Daoy (cell line): ENCODE measurements at places on chromosomes 12 and 14. TPM values are rescaled to one million over a fixed set of nuclear protein-coding genes. Genes with fewer than 3 reads are reported as not detected.

DNA sequence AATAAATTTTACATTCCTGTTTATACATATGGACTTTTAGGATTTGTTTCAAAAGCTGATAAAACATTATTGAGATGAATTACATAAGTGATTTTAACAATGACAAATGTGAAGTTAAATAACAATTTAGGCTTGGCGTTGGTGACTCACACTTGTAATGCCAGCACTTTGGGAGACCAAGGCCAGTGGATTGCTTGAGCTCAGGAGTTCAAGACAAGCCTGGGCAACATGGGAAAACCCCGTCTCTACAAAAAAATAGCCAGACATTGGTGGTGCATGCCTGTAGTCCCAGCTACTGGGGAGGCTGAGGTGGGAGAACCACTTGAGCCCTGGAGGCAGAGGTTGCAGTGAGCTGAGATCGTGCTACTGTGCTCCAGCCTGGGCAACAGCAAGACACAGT, 7.4 kb downstream of the ACOT2 start:
- DNase-seq: peak; percentile 55

Gene TMPRSS12
- total RNA-seq: not detected in 2 replicates

Gene LMO3
- 0.33 and 1.1 TPM in 2 replicates for total RNA-seq

DNA sequence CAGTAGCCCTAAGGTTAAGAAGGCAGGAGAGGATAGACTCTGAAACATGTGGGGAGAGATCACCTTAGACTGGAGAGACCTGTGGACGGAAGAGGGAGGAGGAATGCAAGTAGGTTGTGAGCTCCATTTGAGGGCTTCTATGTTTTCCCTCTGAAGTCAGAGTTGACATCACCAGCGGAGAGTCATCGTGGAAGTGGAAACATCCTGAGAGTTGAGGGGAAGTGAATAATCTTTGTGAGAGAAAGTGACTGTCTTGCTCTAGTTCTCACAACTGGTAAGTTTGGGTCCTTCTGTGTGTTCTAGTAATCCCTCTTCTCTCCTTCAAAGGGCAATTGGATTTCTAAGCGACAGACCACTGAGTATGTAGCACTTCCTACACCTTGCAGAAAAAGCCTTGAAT, 103.6 kb upstream of the CCND2 start:
- DNase-seq: no peak

- DNase-seq: peak; percentile 50
Observed at GRCh38 chr14:77498120-77498979, at the start of gene ISM2. ISM2 (minus strand) TSS chr14:77498816; CDS start chr14:77498793, 23 bp downstream.

Gene PLA2G1B
- total RNA-seq: not detected in 2 replicates

Gene ATF7
- total RNA-seq: 4.1 and 7.7 TPM in 2 replicates

GRCh38 chr12:106804668-106805067, 30.2 kb downstream of the RIC8B start:
- DNase-seq: no peak

DNA sequence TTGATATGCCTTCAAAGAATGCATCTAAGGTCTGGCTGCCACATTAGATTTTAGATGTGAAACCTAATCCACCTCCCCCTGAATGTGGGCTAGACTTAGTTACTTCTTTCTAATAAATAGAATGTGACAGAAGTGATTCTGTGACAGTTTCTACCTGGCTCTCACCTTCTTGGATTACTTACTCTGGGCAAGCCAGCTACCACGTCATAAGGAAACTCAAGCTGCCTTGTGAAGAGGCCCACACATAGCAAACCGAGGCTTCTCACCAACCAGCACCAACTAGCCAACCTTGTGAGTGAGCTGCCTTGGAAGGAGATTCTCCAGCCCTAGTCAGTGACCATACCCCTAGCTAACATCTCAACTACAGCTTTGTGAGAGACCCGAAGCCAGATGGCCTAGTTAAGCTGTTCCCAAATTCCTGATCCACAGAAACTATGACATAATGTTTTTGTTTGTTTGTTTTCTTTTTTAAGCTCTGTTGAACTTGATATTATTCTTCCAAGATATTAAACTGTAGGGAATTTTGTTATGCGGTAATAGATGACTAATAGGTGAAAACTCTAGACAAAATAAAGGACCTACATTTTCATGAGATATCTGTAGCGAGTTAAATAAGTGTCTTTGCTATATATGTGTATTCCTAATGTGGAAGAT, 6.2 kb downstream of the GPR19 start:
- DNase-seq: no peak

Gene GPR84
- total RNA-seq: not detected in 2 replicates

Gene CAND1
- 97.2 and 103 TPM in 2 replicates for total RNA-seq
